Pons (tissue), 1 donor: ENCODE measurements at places on chromosomes 16 and 17.
A peak's percentile ranks its signal among the peaks of the same experiment; 100 is the strongest.

- DNase-seq, result no peak
Observed at GRCh38 chr17:71505200-71505599, 615.6 kb upstream of the SOX9 start.

GRCh38 chr17:36705874-36706731, 104.7 kb downstream of the MRM1 start:
- DNase-seq, result peak; percentile 9

GRCh38 chr17:29032857-29033197, 10.1 kb upstream of the PIPOX start:
- DNase-seq, result no peak

DNA sequence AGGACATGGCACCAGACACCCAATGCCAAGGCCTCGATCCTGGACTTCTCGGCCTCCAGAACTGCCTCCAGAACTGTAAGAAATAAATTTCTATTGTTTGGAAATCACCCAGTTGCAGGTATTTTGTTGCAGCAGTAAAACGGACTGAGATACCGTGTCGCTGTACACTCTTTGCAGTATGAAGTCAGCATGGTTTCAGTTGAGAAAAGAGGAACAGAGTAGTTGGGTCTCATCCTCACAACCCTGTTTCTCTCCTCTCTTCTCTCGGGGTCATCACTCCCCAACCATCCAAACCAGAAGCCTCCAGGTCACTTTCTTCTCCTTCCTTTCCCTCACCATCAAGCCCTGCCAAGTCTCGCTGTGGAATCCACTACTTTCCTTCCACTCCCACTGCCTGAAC, 77.8 kb downstream of the ADCY9 start:
- DNase-seq, result no peak

GRCh38 chr17:39664581-39665561, at the start of gene TCAP:
TCAP (plus strand) TSS chr17:39665349; CDS start chr17:39665360, 11 bp downstream.
- DNase-seq, result no peak

DNA sequence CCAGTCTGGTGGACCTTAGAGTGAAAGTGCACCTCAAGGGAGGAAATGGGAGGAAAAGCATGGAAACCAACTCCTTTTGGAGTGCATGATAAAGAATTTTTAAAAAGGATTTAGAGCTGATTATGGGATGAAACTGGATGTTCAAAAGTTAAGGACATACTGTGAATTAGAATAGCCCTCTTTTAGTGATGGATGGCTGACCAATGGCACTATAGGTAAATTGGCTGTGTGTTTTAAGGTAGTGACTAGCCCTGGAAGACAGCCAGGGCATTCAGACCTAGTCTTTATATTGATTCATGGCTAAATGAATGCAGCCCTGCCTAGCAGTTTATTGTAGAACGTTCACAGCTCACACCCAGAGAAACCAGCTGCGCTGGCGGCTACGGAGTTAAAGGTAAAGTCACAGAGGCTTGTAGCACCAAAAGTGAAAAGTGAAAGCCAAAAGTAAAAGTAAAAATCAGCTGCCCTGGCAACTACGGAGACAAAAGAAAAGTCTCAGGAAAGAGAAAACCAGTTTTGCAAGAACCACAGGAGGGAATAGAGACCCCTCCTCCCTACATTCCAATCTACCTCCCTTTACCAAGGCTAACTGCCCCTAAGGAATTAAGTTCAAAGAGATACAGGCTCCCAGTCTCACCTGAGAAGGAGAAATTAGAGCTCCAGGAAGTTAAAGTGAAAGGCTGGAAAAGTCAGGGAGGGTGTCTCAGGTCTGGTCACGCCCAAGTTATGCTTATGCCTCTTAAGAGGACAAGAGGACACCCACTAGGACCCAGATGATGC, 21.8 kb downstream of the ACSM1 start:
- DNase-seq, result peak; percentile 1

DNA sequence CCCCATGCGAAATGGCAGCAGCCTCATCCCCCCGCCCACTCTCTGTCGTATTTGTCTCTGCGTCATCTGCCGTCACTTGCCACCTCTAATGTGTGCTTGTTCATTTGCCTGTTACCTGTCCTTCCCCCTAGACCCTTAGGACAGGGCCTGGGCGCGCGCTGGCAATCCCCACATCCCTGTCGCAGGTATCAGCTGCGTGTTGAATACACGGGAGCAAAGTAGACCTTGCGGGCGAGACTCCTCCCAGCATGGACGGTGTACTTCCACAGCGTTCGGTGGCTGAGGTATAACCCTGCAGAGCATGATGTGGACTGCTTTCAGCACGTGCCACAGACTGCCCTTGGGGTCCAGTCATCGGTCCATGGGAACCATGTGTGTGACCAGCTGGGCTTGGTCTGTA, 170.1 kb upstream of the CHMP6 start:
- no peak for DNase-seq

DNA sequence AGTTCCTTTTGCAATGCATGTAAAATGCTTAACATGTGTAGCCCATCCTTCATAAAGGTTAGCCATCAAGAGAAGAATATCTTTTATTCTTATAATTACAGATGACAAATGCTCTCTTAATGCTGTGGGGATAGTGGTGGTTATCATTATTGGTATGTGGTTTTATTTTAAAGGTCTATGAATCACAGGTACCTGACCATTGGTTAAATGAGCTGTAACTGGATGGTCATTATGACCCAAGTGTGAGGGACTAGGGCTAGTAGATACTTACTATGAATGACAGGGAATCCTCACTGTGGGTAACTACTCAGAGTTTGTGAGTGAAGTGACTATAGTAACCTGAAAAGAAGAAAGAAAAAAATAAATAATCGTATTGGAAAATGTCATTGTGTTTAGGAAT, 78.8 kb downstream of the CDRT15 start:
- DNase-seq, result no peak

DNA sequence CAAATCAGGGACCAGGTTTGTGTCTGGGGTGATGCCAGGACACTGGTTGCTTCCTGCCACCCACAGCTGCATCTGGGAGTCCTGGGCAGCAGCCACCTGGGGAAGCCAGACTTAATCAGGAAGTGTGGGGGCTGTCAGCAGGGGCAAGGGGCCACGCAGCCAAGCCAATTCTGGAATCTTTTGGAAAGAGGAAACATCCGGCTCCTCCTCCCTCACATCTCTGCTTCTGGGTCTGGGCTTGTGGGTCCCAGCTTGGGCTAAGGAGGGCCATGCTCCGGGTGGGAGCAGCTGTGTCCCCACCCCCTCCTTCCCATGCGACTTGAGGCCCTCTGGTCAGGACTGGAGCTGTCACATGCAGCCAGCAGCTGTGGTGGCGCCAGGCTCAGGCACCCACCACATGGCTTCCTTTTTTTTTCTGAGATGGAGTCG, 37.0 kb upstream of the CCDC182 start:
- DNase-seq, result peak; percentile 30

DNA sequence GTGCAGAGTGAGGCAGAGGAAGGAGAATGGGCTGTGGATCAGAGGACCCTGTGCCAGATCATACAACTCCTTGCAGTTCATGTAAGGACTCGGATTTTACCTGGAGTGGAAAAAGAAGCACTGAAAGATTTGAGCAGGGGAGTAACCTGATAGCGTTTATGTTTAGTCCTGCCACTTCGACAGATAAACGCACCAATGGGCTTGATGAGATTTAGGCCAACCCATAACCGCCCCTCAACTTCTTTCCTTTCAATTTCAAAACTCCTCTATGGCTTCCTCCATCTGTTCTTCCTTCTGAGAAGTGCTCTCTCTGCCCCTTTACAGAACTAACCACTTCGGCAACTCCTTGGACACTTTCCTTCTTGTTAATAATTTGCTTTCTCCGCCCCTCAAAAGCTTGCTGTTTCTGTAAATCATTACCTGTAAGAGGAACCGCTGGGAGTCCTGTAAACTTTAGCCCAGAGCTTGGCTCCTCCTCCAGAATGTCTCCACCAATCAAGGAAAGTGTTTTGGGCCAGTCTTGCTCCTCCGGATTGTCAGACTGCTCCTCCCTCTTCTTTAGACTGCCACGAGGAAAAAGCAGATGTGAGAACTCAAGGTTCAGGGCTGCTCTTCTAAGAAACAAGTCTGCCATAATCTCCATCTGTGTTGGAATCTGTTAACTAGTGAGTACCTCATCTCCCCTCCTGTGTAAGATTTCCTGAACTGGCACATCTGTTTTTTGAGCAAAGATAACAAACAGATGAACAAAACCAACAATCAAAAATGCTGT, at the start of gene ACSM3:
TSS of gene ACSM3 (plus strand) at position 554 of the 772 bp plus-strand sequence. CDS start 6,021 bp downstream, outside the sequence.
- peak; percentile 78 for DNase-seq

- no peak for DNase-seq
Observed at GRCh38 chr16:27978876-27979275, 84.6 kb downstream of the GSG1L start.

DNA sequence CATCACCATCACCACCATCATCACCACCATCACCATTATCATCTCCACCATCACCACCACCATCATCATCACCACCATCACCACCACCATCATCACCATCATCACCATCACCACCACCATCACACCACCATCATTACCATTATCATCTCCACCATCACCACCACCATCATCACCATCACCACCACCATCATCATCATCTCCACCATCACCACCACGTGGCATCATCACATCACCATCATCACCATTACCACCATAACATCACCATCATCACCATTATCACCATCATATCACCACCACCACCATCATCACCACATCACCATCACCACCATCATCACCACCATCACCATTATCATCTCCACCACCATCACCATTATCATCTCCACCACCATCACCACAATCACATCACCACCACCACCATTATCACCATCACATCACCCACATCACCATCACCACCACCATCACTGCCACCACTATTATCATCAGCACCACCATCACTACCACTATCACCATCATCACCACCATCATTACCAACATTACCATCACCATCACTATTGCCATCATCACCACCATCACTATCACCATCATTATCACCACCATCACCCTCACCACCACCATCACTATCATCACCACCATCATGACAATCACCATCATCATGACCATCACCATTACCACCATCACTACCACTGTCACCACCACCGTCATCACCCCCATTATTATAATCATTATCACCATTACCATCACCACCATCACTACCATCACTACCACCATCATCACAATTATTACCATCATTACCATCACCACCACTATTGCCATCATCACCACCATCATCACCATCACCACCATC, 99.1 kb downstream of the DNAH17 start:
- no peak for DNase-seq

GRCh38 chr16:23994615-23995014, 158.8 kb downstream of the PRKCB start:
- DNase-seq, result no peak
